CD4-positive, alpha-beta T cell treated with Interleukin-4 for 4 hours (primary cell): ENCODE measurements at places on chromosomes 12 and 14.

DNA sequence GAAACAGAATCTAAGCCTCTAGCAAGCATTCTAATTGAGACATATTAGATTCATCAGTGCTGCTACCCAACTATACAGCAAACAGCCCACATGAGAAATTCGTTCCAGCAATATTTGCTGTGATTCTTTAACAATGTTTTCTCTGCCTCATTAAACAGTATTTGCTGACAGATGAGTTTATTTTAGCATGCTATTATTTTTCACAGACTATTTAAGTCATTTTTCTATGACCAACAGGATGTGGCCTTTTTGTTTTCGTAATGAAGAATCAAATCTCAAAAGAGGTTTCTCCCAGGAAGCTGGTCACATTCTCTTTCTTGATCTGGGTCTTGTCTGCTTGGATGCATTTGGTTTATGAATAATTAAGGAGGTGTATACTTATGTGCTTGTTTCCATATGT, 23.2 kb upstream of the SERPINA12 start:
- DNase-seq, result no peak

DNA sequence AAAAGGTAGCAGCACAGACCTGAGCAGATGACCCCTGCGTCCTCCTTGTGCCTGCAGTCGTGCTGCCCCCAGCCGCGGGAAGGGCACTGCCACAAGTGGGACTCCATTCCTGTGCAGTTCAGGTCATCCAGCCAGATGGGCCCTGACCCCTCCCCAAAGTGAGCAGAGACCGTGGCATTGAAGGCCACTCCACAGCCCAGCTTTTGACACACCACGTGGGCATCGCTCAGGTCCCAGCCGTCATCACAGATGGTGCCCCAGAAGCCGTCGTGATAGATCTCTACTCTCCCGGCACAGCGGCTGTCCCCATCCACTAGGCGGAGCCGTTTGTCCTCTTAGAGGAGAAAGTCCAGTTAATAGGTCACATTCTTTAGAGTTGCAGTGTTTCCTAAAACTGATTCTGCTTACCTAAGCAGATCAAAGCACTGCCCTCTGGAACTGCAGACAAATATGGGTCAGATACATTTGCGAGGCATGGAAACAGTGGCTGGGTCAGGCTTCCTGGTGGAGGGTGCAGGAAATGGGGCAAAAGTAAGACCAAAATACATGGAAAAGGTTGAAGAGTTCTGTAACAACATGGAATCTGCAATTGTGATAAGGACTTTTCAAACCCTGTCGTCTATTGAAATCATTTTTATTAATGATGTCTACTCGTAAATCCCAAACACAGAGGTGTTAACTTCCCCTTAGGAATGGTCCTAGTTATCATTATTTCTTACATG, 69.4 kb downstream of the CD163L1 start:
- DNase-seq, result no peak

- DNase-seq, result peak; percentile 45
These were observed 14.4 kb upstream of the CD27 start for GRCh38 chr12:6430124-6430989.

GRCh38 chr14:78611796-78612571, 441.8 kb downstream of the NRXN3 start:
- DNase-seq, result no peak

GRCh38 chr12:22459838-22460490, 84.4 kb downstream of the C2CD5 start:
- peak; percentile 60 for DNase-seq

GRCh38 chr14:89649451-89650075, 232.5 kb upstream of the FOXN3 start:
- no peak for DNase-seq

- peak; percentile 92 for DNase-seq
These were observed 5.3 kb downstream of the OASL start for GRCh38 chr12:121033625-121034349.

DNA sequence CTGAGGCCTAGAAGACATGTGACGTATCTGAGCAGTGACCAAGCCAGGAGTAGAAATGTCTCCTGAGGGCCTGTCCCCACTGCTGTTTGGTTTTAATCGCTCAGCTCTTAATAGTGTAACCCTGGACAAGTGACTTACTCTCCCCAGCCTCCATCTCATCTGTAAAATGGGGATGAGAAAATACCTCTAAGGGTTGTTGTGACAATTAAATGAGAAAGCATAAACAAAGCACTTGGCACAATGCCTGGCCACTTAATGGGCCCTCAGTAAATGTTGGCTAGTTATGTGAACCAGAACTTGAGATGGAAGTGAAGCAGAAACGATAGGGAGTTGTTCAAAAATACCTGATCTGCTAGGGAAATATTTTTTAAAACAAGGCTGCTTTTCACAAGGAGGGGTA, 58.2 kb downstream of the HMGA2 start:
- DNase-seq, result no peak

DNA sequence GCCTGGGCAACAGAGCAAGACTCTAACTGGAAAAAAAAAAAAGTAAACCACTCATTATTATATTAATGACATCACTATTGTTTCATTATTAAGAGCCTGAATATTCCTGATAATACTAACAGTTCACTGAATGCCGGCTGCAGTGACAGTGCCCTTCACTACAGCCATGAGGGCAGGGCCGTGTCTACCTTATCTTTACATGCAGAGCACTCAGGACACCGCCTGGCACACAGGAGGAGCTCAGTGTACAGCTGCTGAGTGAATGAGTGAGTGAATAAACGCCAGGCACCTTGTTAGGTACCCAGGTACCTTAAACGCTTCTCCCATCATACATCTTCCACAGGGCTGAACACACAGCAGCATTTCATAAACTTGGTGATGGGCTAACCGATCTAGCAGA, 23.2 kb downstream of the ZFYVE1 start:
- no peak for DNase-seq

DNA sequence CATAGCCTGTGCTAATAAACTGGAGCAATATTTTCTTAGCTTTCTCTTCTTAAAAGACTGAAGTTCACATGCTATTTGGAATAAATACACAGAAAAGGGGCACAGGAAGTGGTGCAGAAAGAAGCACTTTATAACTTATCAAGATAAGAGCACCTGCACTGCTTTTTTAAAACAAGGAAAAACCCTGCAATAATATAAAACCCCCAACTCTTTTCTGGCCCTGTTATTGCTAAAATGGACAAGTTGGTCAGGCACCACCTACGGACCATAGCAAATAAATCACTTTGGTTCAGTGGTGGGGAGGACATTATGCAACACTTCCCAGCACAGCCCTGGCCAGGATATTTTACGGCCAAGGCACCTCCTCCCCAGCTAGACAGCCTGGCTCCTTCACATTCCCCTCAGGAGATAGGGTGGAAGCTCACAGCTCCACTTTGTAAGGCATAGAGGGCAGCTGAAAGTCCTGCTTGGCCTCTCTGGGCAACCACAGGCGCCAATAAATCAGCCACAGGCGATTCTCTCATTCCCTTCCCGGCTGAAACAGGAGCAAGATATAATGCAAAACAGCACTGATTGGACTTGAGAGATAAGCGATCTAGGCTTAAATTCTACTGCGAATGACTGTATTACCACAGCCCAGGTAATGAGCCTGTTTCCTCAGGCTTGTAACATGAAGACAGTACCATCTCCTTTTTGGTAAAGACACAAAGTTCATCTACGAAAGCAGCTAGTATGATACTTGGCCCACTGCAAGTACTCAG, 2.0 kb downstream of the ZBTB25 start:
- DNase-seq, result peak; percentile 48
